Right ventricle myocardium superior (tissue), 1 donor: ENCODE measurements at places on chromosomes 5 and 9. TPM values are rescaled to one million over a fixed set of nuclear protein-coding genes. Genes with fewer than 3 reads are reported as not detected.

The PCDHA12 gene
- not detected for total RNA-seq

DNA sequence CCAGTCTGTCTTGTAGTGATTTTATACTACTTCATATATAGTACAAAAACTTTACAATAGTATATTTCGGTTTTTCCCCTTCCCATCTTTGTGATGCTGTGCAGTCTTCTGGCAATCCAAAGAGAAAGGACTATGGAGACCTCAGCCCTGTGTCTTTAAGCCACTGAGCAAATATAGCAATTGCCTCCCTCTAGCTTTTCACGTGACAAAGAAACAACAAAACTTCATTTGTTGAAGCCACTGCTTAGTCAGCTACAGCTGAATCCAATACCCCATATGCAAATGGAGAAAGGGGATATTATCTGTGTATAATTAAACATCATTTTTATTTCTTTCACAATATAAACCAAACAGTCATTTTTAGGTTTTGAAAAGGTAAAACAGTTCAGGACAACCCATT, 142.8 kb upstream of the STK32A start:
- DNase-seq = no peak

DNA sequence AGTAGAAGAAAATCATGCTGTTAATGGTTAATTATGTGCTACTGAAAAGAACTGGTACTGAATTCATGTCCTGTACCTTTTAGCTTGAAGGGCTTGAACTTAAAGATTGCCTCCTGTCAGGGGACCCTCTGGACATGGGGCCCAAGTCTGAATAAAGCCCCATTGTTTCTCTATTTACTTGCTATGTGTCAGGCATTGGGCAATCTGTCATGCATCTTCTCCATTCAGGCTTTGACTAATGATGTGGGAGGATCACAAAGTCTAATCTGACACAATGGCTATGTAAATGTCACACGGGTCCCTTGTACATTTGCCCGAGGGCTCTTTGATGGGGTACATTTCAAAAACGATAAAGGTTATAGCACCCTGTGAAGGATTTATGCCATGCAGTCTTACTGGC, 64.0 kb upstream of the TUSC1 start:
- no peak for DNase-seq

The ZNF883 gene
- total RNA-seq = 5.7 TPM

- DNase-seq = no peak
These were observed 154.2 kb upstream of the TYRP1 start for GRCh38 chr9:12538842-12539579.

DNA sequence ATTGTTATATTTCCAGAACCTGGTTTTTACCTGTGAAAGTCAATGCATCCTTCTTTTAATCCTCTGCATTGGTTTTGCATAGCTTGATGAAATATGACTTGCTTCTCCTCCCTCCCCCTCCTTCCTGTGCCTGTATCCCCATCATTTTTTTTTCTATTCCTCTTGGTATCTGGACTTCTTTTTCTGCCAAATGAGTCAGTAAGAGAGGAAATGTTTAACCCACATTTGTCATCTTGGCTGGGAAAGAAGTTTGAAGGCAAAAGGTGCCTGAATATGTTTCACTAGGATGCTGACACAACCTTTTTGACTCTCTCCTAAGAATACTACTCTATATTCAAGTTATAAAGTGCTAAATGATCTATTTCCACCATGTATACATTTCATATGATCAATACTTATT, 35.5 kb upstream of the CDKN2B start:
- DNase-seq = no peak

GRCh38 chr9:71778085-71778484, 9.8 kb upstream of the CEMIP2 start:
- DNase-seq = no peak

- DNase-seq = no peak
These were observed 444.0 kb upstream of the ZNF608 start for GRCh38 chr5:125190232-125191087.

DNA sequence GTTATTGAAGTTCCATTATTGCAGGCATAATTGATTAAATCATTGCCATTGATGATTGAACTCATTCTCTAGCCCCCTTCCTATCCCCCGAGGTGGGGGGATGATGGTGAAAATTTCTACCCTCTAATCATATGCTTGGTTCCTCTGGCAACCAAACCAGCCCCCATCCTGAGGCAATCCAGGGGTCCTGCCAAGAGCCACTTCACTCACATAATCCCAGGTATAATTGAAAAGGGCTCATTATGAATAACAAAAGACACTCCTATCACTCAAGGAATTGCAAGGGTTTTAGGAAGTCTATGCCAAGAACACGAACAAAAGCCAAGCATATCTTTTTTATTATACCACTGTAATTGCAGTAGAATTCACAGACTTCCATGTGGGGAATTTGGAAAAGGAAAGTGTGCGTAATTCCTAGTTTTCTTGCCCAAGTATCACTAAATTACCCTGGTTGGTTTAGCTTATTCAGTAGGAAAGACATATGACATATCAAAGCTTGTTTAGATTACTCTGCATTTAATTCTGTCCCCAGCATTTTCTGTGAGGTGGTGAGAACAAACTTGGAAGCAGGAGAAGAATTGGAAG, 130.7 kb upstream of the TAF11L2 start:
- DNase-seq = no peak

The GRAMD2B gene
- total RNA-seq = 25.4 TPM

DNA sequence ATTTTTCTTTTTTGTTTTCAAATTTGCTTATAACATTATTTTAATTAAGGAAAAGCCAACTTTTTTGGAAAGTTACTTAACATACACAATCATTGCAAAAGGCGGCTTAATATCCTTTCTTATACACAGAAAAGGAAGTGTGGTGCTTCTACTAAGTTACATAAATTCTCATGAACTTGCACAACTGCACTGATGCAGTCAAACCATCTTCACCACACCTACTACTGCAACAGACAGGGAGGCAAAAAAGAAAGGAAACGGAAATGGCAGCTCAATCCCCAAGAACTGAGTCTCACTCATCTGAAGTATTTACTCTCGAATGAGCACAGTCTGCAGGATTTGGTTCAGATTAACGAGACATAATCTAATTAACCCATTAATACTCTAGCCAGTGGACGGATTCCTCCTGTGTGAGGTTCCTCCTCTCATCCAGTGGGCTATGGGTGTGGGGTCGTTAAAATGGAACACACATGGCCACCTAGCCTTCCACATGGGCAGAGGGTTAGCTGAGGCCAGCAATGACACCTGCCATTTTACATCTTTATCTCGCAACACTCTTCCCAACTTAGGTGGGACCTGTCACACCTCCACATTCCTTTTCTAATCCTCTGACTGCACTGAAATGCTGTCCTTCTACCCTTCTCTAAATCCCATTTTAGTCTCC, 30.0 kb downstream of the GOLM1 start:
- DNase-seq = no peak
